Spleen (tissue), 13 donors: ENCODE measurements at places on chromosomes 5 and 9. TPM values are rescaled to one million over a fixed set of nuclear protein-coding genes. Genes with fewer than 3 reads are reported as not detected.

The SLC6A18 gene
- polyA plus RNA-seq, result not detected

- no peak for DNase-seq
Measured at GRCh38 chr9:135896205-135896604, 11.1 kb downstream of the CAMSAP1 start.

- no peak for DNase-seq
Measured at GRCh38 chr5:150397782-150398721, 14.7 kb downstream of the CD74 start.

DNA sequence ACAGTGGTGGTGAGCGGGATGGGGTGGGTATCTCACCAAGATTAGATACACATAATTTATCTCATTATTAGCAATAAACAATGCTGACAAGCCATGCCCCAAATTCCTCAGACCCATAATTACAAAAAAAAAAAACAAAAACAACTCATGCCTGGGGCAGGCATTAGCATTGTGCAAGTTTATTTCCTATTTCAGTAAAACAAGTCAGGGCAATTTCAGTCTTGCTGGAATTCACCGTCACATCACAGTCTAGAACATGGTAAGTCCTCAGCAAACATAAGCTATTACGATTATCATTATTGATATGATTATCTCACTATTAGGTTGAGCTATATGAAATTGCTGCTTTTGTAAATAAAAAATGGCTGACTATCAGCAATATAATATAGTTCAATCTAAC lies 57.5 kb upstream of the GNAQ start:
- DNase-seq, result no peak
